ENCODE measurements at places on chromosomes 11 and 22. TPM values are rescaled to one million over a fixed set of nuclear protein-coding genes. Genes with fewer than 3 reads are reported as not detected.

The FBXO7 gene
- total RNA-seq: 47.8 TPM

The MS4A1 gene
- total RNA-seq: not detected

The OR52I1 gene
- total RNA-seq: not detected

The RAB3IL1 gene
- 4.3 TPM for total RNA-seq

The OR52A1 gene
- not detected for total RNA-seq

The TEX12 gene
- total RNA-seq: 0.28 TPM

The SAAL1 gene
- total RNA-seq: 9.8 TPM

The CHADL gene
- total RNA-seq: 1.8 TPM

The CRYBB3 gene
- total RNA-seq: not detected
